Activated effector memory CD4-positive, alpha-beta T cell treated with anti-CD3 and anti-CD28 coated beads, Interleukin-2, amount 50 U/mL, for 16 hours (primary cell): ENCODE measurements at places on chromosomes 13 and 19.

GRCh38 chr19:55467236-55468053 is 2.9 kb upstream of the C19orf85 start:
- DNase-seq: peak; percentile 92

- DNase-seq: no peak
These were observed 109.9 kb downstream of the RBM26 start for GRCh38 chr13:79295906-79296706.

GRCh38 chr19:50224986-50225747 is 21.7 kb downstream of the MYH14 start:
- no peak for DNase-seq

DNA sequence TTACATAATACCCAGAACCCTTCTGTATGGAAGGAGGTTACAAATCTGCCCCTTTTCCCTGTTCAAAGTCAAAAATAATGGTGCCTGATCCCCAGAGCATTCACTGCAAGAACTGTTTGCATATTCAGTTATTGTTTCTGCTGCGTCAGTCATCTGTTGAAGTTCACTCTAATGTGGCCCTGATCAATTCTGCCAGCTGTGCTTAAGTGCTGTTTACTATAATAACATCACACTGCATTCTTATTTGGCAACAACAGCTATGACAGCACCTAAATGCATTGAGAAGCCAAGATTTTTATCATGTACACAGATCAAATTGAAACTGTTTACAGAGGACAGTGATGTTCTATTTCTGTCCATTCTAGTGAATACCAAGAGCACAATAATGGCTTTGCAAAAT is 115.9 kb downstream of the DACH1 start:
- DNase-seq: no peak

GRCh38 chr19:29371251-29372090 is 154.3 kb upstream of the VSTM2B start:
- DNase-seq: peak; percentile 41

DNA sequence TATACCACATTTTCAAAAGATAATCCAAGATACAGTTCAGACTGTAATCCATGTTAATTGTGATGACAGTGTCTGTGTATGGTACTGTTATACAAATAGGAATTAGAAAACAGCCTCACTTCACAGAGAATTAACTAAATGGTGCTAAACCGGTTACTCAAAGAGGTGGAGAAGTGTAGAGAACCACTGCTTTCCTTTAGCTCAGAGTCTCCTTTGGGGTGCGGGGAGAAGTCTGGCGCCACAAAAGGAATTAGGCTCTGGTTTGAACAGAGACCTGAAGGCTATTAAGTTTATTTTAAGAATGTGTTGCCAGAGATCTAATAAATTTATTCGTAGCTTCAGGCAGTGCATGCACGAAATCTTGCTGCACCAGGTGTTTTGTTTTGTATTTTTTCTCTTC is 65.8 kb downstream of the FREM2 start:
- no peak for DNase-seq

GRCh38 chr19:43767818-43768217 is 13.0 kb downstream of the KCNN4 start:
- DNase-seq: no peak

- no peak for DNase-seq
These were observed 20.1 kb upstream of the CAMSAP3 start for GRCh38 chr19:7575434-7576040.

GRCh38 chr19:46060012-46060411 is 19.2 kb upstream of the IGFL4 start:
- DNase-seq: no peak

DNA sequence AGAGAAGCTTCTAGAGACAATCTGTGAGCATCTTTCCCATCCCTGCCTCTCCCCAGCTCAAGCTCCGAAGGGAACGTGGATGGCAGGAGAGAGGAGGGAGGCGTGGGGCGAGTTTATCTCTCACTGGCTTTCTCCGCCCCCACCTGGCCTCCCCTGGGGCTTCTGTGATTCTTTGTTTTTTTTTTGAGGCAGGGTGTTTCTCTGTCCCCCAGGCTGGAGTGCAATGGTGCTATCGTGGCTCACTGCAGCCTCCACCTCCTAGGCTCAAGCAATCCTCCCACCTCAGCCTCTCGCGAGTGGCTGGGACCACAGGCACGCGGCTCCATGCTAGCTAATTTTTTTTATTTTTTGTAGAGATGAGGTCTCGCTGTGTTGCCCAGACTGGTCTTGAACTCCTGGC is 23.0 kb downstream of the EFNA2 start:
- DNase-seq: no peak

DNA sequence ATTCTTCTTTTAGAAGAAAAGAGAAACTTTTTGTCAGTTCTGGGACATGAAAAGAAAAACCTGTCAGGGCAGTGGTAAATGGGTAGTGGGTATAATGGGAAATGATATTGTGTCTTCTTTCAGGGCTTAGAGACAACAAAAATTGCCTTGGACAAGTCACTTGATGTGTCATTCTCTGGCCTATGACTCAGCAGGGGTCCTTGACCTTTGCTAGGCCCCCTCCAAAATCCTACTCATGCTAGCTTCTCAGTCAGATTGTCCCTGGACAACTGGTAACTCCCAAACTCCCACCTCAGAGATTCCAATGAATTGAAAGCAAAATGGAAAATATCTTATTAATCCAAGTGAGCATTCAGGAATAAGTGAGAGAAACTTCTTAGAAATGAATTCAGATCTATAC is 258.8 kb upstream of the SPRY2 start:
- no peak for DNase-seq

- no peak for DNase-seq
These were observed 224.2 kb downstream of the TSHZ3 start for GRCh38 chr19:31125071-31125470.
